LNCaP clone FGC (cell line): ENCODE measurements at places on chromosomes 2 and 18.

DNA sequence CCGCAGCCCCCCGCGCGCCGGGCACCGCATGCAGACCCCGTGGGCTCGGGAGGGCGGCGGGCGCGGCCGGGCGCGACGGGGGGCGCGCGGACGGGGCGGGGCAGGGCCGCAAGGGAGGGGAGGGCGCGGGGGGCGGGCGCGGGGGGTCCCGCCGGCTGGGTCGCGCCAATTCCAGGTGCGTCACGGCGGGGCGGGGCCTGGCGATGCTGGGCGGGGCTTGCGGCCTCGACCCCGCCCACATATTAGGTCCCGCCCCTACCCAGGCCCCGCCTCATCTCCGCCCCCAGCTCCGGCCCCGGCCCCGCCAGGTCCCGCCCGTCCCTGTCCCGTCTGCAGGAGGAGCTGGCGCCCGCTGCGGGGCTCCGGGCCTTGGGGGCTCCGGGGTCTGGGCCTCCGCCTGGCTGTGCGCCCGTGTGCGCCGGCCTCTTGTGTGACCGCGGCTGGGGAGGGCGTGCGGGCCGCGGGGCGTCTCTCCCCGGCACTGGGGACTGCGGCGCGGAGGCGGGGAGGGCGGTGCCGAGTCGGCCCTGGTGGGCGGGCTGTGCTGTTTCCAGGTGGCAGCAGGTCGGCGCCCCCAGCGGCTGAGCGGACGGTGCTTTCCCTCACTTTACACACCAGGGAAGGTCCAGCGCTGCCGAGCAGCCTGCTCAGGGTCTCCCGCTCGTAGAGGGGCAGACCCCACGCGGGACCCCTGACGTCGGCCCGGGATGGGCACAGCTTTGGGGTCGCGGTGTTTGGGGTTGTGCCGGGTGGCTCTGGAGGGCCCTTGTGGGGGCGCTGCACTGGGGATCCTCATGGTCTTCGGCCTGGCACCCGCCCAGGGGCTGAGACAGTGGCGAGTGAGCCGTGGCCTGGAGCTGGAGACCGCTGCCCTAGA is 554 bp downstream of the ING5 start:
- DNase-seq, result peak; percentile 37

DNA sequence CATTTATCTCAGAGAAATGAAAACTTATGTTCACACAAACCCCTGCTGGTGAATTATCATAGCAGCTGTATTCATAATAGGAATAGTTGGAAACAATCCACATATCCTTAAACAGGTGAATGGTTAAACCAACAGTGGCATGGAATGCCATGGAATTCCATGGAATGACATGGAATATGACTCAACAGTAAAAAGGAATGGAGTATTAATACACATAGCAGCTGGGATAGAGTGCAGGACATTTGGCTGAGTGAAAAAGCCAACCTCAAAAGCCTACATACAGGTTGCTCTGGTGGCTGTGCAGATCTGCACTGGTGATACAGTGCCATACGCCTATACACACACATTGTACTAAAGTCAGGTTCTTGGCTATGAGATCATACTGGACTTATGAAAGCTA is 69.5 kb downstream of the FAM168B start:
- no peak for DNase-seq

DNA sequence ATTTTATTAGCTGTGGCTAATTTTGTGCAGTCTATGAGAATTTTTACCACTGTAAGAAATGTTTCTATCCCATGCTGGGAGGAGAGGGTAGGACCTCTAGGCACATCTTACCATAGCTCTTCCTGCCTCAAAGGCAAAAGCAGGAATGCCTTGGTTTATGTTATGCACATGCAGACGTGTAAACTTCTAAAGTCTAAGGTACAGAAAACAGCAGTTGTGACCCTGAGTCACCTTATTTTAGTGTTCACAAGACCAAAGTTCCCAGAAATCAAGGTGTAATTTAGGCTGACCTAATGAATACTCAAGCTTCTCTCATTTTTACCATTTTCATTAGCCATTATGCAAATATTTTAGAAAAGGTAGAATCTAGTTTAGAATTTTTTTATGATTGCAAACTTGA is 15.4 kb upstream of the WIPF1 start:
- DNase-seq, result no peak

GRCh38 chr2:191165176-191165643 is 14.4 kb upstream of the STAT4 start:
- no peak for DNase-seq

GRCh38 chr2:194015751-194016150 is 1641.3 kb upstream of the SLC39A10 start:
- DNase-seq, result no peak

DNA sequence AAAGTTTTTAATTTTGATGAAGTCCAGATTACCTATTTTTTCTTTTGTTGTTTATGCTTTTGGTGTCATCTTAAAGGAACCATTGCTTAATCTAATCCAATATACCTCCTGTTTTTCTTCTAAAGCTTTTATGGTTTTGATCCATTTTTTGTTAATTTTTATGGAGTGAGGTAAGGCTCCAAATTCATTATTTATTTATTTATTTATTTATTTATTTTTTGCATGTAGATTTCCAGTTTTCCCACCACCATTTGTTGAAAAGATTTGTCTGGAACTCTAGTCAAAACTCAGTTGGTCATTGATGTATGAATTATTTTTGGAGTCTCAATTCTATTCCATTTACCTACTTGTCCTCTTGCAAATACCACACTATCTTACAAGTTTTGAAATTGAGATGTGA is 99.4 kb upstream of the RBMS1 start:
- DNase-seq, result no peak

DNA sequence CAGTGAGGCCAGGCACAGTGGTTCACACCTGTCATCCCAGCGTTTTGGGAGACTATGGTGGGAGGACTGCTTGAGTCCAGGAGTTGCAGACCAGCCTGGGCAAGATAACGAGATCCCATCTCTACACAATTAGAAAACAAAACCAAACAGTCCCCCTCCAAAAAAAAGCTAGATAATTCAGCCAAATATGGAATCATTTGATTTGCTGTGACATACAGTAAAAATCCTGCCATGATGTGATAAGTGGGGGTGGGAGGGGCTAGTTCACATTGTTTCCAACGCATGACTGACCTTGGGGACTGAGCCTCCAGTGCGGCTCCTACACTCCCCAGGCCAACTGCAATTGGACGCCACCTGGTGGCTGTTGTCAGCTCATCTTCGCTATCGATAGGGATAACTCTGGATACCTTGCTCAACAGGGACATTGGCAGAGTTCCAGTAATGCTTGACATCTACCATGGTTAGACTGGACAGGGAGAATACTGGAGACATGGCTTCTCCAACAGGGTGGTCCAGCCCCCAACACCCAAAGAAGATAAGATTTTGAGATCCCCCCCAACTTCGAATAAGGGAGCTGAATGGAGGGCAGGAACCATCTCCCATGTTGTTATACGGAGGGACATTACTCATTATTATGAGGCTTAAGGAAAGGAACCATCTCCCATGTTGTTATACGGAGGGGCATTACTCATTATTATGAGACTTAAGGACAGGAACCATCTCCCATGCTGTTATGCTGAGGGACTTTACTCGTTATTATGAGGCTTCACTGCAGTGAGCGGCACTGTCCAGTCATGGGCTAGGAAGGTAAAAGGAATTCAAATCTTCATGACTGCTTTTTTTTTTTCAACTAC is 135.9 kb downstream of the TGIF1 start:
- peak; percentile 71 for DNase-seq

- no peak for DNase-seq
Observed at GRCh38 chr18:28059861-28060260, 117.1 kb downstream of the CDH2 start.

- no peak for DNase-seq
Observed at GRCh38 chr2:222483513-222484039, 59.2 kb downstream of the SGPP2 start.

GRCh38 chr2:233264667-233265066 is 13.2 kb downstream of the ATG16L1 start:
- no peak for DNase-seq

- DNase-seq, result no peak
Observed at GRCh38 chr18:51712821-51713220, 515.3 kb upstream of the MEX3C start.

GRCh38 chr18:79326413-79327198 is 69.1 kb upstream of the NFATC1 start:
- no peak for DNase-seq

DNA sequence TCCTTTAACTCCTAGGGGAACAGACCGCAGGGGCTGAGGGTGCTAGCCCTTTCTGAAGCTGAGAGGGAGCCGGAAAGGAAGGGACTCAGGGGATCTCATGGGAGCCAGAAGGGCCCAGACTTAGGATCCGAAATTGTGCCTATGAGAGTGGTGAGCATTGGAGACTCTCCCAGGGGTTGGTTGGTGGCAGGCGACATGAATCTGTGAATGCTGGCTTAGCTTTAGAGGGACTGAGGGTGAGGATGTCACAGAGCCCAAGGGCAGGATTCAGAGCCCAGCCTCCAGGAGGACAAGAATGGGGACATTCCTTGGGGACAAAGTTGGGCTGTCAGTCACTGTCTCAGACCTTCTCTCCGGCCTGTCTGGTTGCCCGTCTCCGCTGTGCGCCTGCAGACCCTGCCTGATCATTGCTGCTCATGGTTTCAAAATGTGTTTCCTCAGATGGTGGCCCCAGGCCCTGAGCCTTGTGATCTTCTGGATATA is 17.5 kb downstream of the GNLY start:
- no peak for DNase-seq

GRCh38 chr2:86050301-86050700 is 55.4 kb downstream of the POLR1A start:
- DNase-seq, result no peak

GRCh38 chr2:73614105-73614504 is 28.1 kb downstream of the NAT8 start:
- no peak for DNase-seq

DNA sequence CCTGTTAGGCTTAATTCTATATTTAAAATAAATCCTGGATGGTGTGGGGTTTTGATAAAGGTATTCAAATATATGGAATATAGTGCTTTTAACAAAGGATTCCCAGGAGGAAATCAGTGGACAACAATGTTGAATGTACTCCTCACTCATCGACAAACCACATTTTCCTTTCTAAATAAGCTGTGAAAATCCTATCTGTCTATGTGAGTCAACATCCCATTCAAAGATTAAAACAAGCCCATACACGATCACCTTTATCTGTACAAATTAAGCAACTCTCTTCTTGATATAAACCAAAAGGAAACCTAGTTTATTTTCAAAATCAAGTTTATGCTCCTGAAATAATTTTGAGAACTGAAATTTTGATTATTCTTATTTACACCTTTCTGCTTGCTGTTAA is 153.4 kb downstream of the ERBB4 start:
- no peak for DNase-seq

GRCh38 chr2:231680992-231681852 is 27.1 kb upstream of the PTMA start:
- no peak for DNase-seq

DNA sequence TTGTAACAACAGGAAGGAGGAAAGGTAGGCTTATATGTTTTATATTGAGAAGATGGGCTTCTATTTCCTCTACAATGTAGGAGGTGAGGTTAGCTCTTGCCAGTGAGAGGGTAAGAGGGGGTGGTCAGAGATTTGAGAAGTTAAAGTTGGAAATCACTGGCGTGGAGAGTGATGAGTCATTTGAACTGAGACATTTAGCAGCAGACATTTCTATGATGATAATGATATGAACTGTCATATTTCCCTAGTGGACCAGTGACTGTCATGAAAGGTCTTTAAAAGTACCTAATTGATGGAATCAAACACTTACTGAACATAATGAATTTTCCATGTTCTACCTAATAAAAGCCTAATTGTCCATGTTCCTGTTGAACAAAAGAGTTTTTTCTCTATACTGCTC is 126.1 kb downstream of the FAM161A start:
- DNase-seq, result no peak

DNA sequence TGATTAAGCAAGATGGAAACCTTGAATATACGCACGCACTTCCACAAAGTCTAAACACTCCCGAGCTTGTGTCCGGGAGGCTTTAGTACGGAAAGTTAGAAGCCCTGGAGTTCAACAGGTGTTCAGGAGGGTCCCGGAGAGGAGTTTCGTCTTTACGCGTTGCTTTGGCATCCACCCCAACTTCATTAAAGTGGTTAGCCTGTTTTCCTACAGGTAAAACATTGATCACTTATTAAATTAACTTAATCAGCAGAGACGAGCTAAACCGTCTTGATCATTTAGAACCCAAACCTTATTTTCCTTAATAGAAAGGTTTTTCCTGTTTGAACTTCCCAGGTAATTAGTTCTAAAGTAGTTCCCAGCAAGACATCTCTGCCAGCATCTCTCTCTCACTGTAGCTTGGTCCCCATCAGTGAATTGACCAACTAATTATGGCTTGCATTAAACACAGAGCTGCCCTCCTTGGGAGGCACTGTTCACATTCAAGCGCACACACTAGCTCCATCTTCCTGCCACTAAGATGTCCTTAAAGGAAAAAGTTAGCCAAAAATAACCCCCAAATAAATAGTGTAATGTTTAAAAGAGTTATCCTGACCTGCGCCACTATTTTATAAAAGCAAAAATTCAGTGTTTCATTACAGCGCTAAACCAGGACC is 1.4 kb downstream of the NPAS2 start:
- no peak for DNase-seq

- no peak for DNase-seq
Observed at GRCh38 chr2:88211003-88211808, 41.1 kb downstream of the THNSL2 start.

GRCh38 chr18:73331212-73331772 is 463.5 kb upstream of the NETO1 start:
- DNase-seq, result no peak

GRCh38 chr2:69535817-69536241 is 98.6 kb upstream of the NFU1 start:
- DNase-seq, result no peak

DNA sequence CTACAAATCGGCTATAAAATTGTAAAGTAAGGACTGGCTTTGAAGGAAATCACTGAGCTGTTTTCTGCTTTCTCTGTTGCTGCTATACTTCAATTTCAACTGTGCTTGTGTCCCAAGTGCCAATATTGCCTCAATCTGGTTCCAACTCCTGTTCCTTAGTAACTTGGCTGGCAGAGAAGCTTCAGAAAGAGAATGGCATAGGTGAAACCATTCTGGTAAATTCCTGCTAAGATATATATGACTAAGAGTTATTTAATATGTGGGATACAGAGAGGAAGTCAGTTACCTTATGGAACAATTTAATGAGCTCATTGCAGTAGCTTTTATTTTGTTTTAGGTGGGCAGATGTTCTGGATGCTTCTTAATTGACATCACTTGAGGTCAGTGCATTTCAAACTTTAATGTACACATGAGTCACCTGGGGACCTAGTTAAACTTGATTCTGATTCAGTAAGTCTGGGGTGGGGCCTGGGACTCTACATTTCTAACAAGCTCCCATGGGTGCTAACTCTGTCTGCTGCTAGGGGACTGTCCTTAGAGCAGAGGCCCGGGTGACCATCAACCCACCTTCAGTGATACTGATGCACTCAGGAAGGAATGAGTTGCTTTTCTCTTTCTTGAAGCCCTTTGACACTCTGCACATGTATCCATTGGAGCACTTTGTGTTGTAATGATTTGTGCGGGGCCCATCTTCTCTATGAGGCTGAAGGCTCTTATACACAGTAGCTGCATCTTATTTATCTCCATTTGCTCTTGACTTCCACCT is 47.6 kb downstream of the LIPG start:
- DNase-seq, result no peak

- no peak for DNase-seq
Observed at GRCh38 chr2:238684362-238685326, 163.2 kb upstream of the TWIST2 start.

GRCh38 chr2:38394903-38395341 is 17.8 kb upstream of the ATL2 start:
- no peak for DNase-seq

GRCh38 chr2:127361929-127362885 is 25.6 kb downstream of the MAP3K2 start:
- DNase-seq, result no peak
